Skin of body (tissue), 3 donors: ENCODE measurements at places on chromosomes 12 and 14. TPM values are rescaled to one million over a fixed set of nuclear protein-coding genes. Genes with fewer than 3 reads are reported as not detected.

Gene ARMH4
- 13.8 TPM for total RNA-seq

Gene ITGA7
- total RNA-seq = 87.4 TPM

DNA sequence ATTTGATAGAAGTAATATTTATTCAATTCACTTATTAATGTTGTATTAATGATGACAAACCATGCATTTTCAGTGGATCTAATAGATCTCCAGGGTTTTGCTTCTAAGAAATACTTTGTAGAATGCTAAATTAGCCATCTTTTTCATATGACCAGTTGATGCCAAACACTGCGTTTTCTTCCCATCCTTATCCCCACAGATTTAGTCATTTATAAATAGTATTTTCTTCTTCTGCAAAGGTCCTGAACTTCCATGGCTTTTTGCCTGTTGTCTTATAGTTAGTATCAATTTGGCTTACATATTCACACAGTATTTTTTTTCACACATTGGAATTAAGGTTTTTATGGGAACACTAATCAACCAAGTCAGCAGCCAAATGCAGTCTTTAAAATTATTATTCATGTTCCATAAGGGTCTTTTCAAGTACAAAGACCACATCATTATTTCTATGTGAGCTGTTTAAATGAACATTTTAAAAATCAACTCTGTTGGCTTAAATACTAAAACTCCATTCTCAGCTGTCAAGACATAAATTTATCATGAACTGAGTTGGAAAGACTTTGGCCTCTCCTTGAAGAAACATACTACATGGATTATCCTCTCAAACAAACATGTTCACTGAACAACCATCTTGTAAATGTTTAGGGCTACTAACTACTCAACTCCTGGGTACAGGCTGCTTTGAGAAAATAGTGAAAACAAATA, 1278.4 kb upstream of the FLRT2 start:
- DNase-seq = peak; percentile 11

Gene KRT3
- total RNA-seq = 0.10 TPM

GRCh38 chr12:9749640-9750039, 11.1 kb downstream of the CD69 start:
- DNase-seq = no peak

GRCh38 chr12:90515199-90516175, 439.5 kb downstream of the CCER1 start:
- DNase-seq = no peak

Gene DEPDC4
- total RNA-seq = 1.9 TPM

DNA sequence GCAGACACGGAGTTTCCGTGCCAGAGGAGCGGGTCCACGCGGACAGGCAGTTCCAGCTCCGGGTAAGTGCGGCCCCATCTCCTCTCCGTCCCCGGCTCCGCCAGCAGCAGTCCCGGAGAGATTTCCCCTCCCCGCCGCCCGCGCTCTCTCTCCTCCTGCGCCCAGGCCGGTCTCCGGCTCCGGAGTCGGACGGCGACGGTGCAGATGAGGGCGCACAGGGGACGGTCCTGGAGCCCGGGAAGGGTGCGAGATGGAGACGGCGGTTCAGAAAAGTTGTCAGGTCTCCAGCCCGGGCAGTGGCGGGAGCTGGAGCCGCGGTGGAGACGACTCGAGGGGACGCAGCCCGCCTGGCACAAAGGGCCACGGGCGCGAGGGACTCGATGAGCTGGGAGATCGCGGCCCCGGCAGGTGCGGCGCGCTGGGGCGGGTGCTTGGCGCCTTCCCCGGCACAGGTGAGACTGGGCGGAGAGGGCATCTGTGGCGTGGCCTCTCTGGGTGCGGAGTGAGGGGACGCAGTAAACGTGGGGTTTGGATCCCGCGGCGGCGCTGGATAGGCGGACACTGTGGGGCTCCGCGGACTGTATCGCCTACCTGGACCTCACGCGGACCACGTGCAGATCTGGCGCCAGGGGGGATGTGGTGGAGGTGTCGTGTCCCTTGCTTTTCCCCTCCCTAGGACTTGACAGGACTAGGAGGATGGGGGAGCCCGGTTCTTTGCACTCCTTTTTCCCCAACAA, 1540.3 kb upstream of the TMEM132C start:
- DNase-seq = no peak

DNA sequence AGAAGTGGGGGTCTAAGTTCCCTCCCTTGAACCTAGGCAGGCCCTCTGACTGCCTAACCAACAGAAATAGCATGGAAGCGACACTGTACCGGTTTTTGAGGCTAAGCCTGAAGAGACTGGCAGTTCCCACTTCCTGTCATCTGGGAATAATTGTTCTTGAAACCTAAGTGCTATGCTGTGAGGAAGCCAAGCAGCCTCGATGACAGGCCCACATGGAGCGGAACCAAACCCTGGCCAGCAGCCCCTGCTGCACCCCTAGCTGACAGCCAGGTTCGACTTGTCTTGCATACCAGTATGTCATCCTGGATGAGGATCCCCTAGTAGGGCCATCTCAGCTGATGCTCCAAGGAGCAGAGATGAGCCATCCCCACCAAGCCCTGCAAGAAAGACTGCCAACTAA, 6.4 kb upstream of the GPR68 start:
- peak; percentile 78 for DNase-seq

GRCh38 chr12:132604151-132604618, 6.2 kb downstream of the LRCOL1 start:
- peak; percentile 12 for DNase-seq

DNA sequence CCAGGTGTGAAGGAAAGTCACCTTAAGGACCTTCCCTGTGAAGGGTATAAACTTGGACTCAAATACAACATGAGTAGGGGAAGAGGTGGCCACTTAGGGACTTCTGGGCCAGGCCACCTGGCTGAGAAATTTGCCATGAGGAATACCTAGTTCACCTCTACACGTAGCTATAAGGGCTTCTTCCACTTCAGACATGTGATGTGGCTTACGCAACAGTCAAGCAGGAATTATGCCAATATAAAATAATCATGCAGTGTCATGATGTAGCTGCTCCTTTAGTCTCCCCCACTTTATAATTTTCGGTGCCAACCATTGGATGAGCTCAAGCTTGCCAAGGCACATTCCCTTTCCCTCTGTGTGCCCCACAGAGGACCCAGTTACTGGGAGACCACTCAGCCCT, 166.6 kb upstream of the BCL2L14 start:
- DNase-seq = no peak

- peak; percentile 5 for DNase-seq
Observed at GRCh38 chr14:34824826-34825225, 50.3 kb downstream of the BAZ1A start.

Gene FLRT2
- total RNA-seq = 32.6 TPM

Gene RSRC2
- 84.7 TPM for total RNA-seq

DNA sequence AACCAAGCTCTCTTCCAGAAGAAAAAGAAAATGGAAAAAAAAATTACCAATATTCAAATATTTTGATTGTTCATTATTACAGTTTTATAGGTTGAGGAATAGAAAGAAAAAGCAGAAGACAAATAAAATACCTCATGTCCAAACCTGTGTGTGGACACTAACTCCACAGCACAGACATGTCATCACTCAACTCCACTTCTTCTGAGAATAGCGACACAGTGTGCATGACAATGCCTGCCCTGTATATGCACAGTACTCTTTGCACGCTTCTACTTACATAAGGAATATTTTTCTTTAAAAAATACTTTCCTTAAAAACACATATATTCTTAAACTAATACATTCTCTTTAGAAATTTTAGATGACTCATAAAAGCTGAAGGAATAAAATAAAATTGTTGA, 81.1 kb downstream of the HMGA2 start:
- DNase-seq = no peak

GRCh38 chr14:101088714-101089113, 185.2 kb upstream of the RTL1 start:
- no peak for DNase-seq

GRCh38 chr14:99733540-99734405, 49.7 kb downstream of the CYP46A1 start:
- no peak for DNase-seq

Gene HSPB8
- 26.8 TPM for total RNA-seq

- DNase-seq = peak; percentile 81
Observed at GRCh38 chr14:68788996-68789820, 3.7 kb downstream of the ZFP36L1 start.

Gene MYRFL
- total RNA-seq = 1.1 TPM

DNA sequence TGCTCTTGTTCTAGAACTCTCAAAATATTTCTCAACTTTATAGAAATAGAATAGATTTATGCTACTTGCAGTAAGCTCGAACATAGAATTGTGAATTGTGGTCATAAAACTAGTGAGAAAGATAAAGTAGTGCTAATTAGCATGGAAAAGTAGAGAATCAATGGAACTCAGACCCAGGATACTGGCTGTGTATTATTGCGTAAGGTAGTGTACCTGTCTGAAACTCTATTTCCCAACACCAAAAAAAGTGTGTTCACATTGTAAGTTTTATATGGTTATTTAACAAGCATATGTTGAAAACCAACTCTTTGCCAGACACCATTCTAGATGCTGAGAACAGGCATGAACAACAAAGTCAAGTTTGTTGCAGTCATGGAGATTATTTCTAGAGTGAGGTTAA, 720.5 kb upstream of the ATXN7L3B start:
- no peak for DNase-seq

GRCh38 chr14:60815371-60815770, 80.8 kb downstream of the MNAT1 start:
- peak; percentile 18 for DNase-seq

GRCh38 chr14:37118673-37119366, 53.6 kb downstream of the SLC25A21 start:
- DNase-seq = no peak

GRCh38 chr14:102691763-102692162, 85.5 kb upstream of the TRAF3 start:
- peak; percentile 7 for DNase-seq

DNA sequence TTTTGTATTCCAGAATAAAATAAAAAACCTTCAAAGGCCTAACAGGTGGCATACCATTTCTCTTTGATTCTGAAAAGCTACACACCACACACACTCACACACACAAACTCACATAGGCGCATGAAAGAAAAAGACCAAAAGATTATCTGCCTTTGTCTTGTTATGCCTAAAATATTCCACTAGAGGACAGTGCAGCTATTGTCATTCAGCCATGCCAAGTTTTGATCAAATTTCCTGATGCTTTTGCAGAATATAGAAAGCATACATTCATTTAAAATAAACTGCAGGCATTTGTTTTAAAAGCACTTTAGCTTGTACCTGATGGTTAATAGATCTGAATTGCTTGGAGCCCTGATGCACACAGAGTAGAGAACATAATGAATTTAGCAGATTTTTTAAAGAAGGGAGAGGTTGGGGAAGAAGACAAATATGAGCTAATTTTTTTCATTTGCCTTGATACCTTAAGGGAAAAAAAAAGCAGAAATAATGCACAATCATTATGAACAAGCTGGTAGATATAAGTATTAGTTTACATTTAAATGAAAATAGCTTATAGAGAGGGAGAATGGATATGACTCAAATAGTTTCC, 1766.9 kb upstream of the SEL1L start:
- DNase-seq = peak; percentile 63

DNA sequence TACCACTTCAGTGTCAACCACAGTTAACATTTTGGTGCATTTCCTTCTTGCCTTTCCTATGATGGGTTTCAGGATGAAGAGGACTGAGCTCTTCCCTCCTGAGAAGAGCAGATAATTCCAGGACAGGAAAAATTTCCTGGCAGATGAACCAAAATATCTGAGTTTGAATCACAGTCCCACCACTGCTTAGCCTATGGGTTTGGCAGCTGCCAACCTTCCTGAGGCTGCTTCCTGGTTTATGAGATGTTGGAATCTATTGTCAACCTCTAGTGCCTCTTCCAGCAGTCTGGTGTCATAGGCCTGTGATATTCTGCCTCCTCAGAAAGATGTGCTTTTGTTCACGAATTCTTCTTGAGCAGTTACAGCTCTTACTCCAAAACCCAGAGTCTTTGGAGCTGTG, 197.4 kb upstream of the FRMD6 start:
- no peak for DNase-seq

- DNase-seq = no peak
Observed at GRCh38 chr12:4628406-4628805, 20.4 kb downstream of the AKAP3 start.

GRCh38 chr12:108985750-108986149, 35.1 kb downstream of the SVOP start:
- no peak for DNase-seq

DNA sequence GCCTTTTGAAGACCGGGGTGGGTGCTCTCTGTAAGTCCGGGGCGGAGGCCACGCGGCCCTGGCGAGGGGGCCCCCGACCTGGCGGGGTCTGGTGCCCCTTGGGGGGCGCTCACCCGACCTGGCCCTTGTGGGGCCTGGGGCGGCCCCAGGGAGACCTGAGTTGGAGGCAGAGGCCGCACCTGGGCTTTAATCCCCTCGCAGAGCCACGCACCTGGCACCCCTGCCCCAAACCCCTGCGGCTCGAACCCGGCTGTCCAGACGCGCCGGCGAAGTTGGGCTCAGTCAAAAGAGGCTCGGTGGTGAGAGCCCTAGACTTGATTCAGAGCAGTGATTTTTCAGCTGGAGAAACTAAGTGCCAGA, 267 bp downstream of the CFAP251 start:
- DNase-seq = no peak
